Stimulated activated CD4-positive, alpha-beta T cell treated with anti-CD3 and anti-CD28 coated beads, Interleukin-4, amount 100 ng/mL, for 1 hour (primary cell): ENCODE measurements at places on chromosomes 4 and X.

DNA sequence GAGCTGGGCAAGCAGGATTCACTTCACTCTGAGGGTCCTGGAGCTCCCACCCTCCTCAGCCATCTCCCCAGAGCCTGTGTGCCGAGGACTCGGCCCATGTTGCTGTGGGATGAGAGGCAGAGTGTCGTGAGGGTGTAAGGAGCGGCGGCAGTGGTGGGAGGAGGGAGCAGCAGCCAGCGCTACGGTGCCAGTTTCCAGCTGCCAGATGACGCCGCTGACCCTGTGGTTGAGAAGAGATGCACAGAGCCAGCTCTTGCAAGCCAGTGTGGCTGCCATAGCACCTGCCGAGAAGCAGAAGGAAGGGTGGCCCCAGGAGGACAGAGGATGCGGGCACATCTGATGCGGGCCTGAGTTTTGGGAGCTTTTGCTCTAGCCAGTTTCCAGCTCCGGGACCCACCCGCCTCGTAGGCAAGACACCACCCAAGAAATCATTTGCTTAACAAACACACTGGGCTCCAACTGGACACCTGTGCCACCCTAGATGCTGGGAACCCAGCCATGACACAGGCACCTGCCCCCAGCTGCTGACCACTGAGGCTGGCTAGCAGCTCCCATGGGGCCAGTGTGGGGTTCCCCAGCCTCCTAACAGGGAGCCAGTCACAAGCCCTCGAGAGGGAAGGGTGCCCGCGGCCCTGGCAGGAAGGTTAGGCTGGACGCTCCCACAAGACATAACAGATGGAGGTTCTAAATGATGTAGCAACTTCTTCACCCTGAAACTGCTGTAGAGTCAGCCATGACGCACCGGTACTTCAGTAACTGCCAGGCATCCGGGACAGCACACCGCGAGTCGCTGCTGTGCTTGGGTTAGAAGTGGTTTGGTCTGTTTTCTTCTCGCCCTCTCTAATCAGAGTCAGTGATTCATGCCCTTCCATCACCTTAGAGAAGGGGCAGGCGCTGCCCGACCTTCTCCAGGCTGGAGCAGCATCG is 8.9 kb downstream of the MSANTD1 start:
- no peak for DNase-seq

- DNase-seq: no peak
These were observed 51.1 kb downstream of the ITIH6 start for GRCh38 chrX:54746928-54747327.

DNA sequence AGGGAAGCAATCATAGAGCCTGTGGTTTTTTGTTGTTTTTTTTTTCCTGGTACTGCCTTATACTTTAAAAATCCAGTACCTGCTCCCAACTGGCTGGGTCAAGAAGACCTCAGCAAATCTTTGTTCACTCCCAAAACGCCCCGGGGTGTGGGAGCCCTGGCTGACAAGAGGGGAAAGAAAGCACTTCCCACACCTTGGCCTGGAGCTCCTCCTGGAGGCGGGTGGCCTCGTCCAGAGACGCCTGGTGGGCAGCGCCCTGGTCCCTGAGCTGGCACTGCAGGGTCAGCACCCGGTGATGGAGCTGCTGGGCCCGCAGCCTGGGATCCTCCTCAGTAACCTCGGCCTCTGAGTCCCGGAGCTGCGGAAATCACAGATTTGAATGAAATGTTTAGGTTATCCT is 38.2 kb downstream of the C4orf50 start:
- DNase-seq: no peak

DNA sequence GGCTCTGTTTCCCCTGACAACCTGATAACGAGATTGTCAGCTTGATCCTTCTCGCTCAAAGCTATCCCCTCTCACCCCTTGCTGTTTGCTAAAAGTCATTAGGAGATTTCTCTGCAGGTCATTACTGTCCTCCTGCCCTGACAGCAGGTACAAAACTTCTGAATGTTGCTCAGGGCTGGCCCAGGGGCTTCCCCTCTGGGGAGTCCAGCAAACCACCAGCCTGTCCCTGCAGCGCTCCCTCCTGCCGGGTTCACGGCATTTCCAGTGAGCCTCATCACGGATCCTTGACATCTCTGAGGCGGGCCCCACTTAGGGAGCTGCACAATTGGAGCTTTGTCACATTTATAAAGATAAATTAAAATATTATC is 5.2 kb upstream of the SORCS2 start:
- DNase-seq: no peak

DNA sequence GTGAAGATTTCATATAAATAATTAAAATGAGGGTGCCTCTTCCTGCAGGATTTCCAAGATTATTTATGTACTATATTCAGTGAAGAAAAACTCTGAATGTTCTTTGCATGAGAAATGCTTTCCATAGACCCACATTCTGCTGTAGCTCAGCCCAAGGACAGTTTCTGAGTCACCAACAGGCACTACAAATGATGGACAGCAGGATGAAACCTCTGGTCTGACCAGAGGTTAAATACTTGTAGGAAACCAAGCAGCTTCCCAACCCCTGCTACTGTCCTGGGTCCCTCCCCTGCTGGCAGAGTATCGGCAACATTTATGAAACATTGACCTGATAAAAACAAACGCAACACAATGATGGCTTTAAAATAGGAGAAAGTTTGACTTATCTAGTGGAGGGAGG is 73.1 kb downstream of the CXXC4 start:
- no peak for DNase-seq

GRCh38 chrX:73478961-73479360 is 32.1 kb downstream of the CDX4 start:
- no peak for DNase-seq

- no peak for DNase-seq
These were observed 95.7 kb upstream of the AFAP1 start for GRCh38 chr4:8035371-8035780.

GRCh38 chrX:126141014-126141413 is 25.1 kb downstream of the DCAF12L2 start:
- DNase-seq: no peak

DNA sequence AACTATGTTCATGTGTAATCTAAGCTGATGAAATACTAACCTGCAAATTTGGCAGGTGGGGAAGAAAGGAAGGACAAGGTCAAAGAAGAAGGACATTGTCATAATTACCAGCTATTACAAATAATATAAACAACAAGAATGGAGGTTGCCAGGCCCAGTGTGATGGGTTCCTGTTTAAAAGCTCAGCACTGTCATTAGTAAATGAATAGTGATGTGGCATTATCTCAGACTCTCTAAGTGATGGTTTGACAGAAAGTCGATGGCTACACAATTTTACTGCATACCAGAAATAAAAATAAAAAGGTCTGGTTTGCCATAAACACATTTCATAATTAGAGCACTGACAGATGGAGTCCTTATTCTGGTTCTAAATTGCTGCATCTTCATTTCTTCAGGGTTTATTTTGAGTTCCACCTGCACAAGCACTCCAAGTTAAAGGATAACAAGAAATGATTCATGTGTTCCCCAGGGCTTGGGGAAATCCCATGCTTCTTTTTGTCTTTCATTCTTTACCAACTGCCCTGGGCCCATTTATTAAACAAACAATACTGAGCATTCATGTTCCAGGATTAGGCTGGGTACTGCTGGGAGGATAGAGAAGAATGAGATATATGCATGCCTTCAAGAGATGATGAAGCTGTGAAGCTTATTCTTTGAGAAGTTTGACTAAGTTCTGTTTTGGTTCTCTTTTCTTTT is 367.8 kb upstream of the RASGEF1B start:
- no peak for DNase-seq

- DNase-seq: no peak
These were observed 194.8 kb downstream of the AFF2 start for GRCh38 chrX:148695255-148695654.

DNA sequence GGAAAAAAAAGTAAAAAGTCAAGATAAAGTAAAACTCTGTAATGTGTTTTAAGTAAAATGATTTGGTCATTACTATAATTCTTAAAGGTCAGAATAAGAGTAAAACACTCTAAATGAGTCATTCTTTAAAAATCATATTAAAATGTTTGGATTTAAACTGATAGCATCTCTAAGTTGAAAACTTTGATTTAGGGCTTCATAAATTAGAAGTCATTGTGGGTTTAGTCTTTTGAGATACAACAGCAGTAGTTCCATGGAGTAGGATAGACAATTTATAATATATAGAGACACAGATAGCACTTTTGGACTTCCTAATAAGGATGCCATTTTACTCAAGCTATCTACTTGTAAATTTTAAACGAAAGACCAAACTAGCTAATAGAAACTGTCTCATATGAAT is 77.1 kb upstream of the PABPC4L start:
- DNase-seq: no peak

DNA sequence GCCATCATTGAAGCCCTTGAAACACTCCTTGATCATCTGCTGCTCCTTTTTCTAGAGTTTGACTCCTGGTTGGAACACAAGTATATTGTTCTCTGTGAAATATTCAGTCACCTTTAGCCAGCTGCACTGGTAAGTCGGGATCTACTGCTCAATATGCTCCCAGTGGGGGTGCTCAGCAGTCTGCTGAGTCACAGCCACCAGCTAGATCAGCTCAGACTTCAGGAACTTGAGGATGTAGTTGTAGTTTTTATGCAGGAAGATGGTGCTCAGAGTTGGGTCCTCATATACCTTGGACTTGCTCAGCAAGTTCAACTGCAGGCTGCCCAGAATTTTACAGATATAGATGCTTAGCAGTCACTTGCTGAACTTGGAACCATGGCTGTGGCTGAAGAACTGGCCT is 202.5 kb upstream of the RPL34 start:
- no peak for DNase-seq

DNA sequence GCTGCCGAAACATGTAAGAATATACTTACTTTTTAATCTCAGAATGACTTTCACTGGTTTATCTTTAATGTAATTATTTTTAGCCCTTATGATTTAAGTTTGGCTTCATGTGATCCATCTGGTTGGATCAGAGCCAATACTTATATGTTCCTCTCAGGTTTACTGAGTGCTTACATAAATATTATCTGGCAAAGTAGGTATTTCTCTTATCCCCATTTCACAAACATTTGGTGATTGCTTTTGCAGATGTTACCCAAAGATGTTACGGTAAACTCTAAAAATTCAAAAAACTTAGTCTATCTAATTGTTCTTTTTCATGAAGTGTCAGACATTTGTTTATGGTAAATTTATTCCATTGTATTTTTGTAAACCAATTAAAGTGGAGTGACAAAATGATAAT is 115.0 kb upstream of the TLL1 start:
- DNase-seq: no peak

DNA sequence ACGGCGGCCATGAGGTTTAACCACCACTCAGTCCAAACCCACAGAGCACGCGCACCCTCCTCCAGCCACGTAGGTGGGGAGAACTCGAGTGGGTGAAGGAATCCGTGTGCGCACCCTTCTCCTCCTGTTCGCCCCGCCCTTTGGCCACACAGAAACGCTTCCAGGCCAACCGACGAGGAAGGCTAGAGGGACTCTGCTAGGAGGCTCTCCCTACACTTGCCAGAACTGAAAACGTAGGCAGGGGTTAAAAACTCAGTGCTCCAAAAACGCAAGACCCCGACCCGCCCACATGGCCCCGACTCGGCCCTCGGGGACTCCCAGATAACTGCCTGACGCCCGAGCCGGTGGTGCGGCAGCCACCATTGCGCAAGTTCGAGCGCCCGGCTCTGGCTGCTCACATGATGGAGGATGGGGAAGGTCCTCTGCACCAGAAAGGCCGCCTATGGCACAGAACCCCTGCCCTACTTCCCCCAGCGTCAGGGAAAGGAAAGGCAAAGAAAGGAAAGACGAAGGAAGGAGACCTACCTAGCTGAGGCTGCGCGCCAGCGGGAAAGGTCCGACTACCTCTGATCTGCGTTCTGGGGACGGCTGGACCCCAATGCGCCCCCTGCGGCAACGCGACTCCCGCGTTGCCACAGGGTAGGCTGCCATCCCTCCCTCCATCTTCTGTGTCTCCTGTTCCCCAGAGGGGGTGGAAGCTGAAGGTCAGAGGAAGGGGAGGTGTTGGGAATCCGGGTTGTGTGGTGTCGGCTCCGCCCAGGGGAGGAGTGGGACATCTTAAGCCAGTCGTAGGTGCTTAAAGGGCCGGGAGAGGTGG is 201.9 kb upstream of the AGTR2 start:
- no peak for DNase-seq

DNA sequence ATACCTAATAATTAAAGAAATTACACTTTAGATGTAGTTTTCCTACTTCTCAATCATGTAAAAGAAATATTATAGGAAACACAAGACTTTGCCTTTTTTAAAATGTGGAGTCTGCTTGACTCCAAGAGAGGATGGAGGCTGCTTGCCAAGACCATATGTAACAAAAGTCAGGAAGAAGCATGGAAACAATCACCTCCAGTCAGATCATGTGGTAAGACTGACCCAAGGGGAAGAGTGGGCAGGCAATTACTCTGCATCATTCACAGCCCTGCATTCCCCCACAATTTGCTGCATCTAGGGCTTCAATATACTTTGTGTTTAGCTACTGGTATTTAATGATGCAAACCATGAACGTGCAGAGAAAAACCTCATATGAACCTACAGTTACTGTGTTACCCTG is 78.0 kb upstream of the RXFP1 start:
- DNase-seq: no peak
